ENCODE measurements at places on chromosomes 11 and 22.

GRCh38 chr22:19757985-19758895 lies 2.3 kb upstream of the TBX1 start:
- DNase-seq = no peak

DNA sequence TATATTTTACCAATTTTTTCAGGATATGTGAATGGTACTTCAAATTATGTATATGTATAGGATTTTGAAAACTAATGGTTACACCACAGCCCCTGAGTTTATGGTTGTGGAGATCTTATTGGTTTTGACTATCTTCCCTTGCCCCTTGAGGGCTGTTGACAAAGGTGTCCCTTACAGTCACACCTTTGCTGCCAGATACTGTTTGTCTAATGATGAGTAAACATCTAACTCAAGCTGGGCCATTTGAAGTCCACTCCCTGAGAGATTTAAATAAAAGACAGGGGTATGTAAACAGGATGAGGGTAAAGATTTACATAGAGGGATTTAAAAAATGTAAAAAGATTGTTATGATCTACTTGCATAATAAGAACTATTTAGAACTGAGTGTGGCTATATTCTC lies 38.9 kb upstream of the LUZP2 start:
- no peak for DNase-seq

GRCh38 chr22:48794906-48795305 lies 1032.8 kb downstream of the BRD1 start:
- DNase-seq = no peak

DNA sequence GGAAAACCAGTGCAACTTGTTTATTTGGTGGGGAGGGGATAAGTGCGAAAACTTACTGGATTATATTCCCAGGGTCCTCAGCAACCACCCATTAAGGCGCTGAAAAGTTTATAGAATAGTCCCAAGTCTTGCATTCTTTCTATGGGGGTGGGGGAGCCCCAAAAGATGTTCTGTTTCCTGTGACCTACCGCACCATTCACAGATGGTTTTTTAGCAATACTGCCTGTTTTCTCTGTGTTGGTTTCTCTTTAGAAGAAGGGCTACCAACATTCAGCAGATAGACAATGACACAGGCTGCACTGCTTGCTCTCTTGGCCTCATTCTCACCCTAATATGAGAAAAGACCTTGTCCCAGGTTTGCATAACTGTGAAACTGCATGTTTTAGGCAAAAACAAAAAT lies 86.5 kb downstream of the FAM76B start:
- no peak for DNase-seq

DNA sequence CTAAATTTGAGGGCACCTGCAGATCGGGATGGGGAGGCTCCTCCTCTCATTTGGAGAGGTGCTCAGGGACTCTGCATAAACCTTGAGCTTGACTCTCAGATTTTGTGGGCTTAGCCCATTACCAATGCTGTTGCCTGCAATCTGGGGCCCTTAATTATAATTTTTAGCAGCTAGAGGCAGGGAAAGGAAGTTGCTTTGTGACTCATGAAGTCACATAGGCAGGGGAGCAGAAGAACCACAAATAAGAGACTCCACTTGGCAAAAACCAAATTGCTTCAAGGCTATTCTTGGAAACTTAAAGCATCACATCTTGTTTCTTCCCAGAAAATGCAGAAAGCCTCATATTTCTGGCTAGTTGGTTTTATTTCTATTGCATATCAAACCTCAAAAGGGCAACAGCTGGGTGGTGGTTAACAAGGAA lies 46.9 kb downstream of the MICAL2 start:
- DNase-seq = no peak

DNA sequence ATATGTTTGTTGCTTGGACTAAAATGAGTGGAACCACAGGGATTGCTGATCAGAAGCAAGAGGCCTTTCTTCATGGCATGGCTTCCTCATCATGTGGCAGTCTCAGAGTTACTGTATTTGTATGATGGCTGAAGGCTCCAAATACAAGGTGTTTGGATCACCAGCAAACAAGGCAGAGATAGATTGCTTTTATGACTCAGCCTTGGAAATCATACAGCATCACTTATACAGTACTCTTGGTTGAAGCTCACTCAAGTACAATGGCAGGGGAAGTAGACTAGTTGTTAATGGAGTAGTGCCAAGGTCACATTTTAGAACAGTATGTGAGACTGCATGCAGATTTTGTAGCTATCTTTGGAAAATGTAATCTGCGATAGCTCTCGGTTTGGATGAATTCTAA lies 16.6 kb downstream of the CAPRIN1 start:
- DNase-seq = no peak

GRCh38 chr22:37491559-37492427 lies 5.6 kb upstream of the MFNG start:
- DNase-seq = no peak

DNA sequence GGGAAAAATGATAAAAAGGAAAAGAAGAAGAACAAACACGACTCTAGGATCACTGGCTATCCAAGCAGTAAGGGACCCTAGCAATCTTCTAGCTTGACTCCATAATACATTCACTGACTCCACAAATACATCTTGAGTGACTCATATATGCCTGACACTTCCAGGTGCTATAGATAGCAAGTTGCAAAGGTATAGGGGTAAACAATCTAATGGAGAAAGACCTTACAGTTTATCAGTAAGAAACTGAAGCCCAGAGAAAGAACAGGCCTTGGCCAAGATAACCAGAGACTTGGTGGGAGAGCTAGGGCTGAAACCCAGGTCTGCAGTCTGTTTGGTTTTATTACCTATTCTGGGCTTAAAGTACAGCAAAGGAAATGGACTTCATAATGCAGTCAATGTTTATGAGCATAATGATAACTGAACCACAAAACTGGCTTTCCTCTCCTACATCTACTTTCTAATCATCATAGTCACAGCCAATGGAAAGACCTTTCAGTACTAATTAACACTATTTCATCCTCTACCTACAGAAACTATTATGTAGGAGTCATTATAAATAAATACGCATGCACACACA lies 19.7 kb upstream of the SLC5A1 start:
- no peak for DNase-seq

DNA sequence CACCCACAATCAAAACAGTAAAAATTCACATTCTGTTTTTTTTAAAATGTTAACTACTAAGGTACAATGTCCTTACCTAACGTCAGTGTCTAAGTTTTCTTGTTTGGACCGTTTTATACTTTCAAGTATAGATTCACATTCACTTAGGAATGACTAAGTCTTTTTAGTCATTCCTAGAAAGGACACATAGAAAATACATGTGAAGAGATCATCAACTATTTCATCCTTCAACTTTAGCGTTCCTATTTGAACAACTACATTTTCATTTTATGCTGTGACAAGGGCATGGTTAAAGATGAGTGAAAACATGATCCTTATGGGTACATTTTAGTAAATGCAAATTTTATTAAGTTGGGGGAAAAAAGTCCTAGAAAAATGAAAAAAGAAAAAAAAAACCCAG lies 62.8 kb downstream of the DDX10 start:
- no peak for DNase-seq

DNA sequence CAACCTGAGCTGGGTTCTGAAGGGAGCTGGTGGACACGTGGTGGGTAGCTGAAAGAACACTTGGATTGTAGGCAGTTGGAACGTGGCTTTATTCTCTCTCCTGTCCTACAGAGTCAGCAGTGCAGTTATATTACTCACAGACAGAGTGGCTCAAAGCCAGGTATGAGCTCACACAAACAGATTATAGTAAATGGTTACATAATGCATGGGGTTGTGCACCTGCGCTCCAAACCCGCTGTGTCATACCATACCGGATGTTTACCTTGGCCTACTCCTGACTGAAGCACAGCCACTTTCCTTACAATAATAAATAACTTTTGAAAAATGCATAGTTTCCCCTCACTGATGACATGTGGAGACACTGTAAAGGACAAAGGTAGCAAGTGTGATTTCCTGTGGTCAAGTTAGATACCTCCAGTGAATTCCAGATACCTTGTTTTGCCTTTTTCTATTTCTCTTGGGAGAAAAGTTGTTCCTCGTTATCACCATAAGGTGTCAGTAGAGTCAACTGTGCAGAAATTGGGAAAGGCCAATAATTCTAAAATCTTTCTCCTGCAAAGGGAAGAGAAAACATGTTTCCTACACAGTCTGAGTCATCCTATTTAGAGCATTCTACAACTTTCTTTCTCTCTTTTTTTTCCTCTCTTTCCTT lies 13.5 kb downstream of the MS4A6A start:
- peak; percentile 23 for DNase-seq

GRCh38 chr11:28259177-28259843 lies 151.1 kb downstream of the METTL15 start:
- no peak for DNase-seq

DNA sequence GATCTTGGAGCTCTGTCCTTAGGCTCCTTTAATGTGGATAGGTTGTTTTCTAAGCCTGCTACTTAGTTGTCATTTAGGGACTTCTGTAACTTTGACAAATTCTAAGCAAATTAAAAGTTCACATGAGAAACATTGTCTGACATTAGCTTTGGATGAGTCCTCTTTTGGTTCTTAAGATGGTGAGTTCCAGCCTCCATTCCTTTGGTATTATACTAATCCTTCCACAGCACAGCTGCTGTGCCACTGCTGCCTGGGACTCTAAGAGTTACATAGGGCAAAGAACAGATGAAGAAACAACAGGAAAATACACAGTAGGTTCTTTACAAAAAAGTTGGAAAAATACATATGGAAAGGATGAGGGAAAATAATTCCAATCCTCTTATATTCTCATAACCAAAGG lies 25.3 kb upstream of the PIK3C2A start:
- no peak for DNase-seq

DNA sequence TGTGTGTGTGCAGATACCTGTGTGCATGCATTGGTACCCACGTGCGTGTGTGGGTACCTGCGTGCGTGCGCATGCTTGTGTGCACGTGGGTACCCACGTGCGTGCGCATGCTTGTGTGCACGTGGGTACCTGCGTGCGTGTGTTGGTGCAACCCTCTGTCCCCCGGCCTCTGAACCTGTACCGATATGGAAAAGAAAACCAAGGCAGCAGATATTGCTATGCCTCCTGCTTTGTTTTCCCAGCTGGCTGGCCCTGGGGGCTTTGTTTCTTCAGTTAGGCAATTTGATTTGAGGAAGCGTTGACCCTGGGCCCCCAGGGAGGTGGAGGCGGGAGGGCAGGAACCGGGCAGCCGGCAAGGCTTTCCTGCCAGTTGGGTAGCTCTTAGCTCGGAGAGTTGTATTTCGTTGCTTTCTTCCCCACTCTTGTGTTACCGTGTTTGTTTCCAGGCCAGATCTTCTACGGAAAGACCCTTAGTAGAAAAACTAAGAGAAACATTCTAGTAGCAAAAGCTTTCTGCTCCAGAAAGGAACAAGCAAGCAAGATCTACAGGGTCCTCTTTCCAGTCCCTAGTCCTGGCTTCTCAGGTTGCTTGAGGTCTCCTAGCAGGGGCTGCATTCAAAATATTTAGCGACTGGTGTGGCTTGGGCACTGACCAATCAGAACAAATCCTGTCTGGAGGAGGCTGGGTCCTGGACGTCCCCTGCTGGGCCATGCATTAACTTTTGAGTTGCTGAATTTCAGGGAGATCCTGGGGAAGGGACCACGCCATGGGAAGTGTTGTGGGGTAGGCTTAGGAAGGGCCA lies 26.3 kb upstream of the SORL1-AS1 start:
- DNase-seq = no peak

GRCh38 chr11:6655020-6655789 lies 404 bp downstream of the DCHS1 start:
- DNase-seq = no peak

- DNase-seq = no peak
Measured at GRCh38 chr11:1771273-1771672, 7.5 kb upstream of the CTSD start.

DNA sequence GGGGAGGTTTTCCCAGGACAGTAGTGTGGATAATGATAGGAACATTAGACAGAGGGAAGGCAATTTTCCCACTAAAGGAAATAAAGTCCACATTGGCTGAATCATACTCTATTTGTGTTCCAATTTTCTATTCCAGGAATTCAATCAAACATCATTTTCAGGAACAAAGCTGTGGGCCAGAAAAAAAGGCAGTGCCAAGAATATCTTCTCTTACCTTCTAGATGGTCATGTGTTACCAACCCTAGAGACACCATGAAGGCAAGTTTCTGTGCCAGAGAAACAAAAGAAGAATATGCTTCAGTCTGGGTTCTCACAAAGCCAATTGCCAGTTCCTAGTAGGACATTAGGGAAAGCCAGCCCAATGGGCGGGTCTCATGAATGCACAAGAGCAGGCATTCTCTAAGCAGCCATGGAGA lies 27.5 kb downstream of the LARGE2 start:
- no peak for DNase-seq
